ENCODE measurements at places on chromosomes 1 and 21.

- no peak for DNase-seq
These were observed 75.0 kb downstream of the PBX1 start for GRCh38 chr1:164633997-164634396.

DNA sequence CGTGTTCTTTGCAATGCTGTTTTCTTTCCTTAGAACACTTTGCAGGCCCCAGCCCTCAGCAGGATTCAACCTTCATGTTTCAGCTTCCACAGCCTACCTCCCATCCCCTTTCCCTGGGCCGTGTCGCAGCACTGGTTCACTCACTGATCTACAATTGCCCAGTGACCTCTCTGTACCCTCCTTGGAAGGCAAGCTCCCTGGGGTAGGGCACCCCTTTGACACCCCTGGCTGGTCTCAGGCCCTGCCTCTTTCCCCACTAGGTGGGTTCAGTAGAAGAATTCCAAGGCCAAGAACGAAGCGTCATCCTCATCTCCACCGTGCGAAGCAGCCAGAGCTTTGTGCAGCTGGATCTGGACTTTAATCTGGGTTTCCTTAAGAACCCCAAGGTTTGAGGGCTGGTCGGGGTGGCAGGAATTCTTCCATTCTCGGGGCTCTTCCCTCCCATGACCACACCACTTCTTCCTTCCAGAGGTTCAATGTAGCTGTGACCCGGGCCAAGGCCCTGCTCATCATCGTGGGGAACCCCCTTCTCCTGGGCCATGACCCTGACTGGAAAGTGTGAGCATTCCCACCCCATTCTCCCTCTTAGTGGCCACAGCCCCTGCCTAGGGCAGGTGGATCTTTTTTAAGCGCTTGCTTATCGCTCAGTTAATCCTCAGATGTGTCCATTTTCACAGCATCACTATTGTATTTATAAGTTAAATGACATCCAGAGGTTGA, 7.3 kb downstream of the RHOC start:
- no peak for DNase-seq

DNA sequence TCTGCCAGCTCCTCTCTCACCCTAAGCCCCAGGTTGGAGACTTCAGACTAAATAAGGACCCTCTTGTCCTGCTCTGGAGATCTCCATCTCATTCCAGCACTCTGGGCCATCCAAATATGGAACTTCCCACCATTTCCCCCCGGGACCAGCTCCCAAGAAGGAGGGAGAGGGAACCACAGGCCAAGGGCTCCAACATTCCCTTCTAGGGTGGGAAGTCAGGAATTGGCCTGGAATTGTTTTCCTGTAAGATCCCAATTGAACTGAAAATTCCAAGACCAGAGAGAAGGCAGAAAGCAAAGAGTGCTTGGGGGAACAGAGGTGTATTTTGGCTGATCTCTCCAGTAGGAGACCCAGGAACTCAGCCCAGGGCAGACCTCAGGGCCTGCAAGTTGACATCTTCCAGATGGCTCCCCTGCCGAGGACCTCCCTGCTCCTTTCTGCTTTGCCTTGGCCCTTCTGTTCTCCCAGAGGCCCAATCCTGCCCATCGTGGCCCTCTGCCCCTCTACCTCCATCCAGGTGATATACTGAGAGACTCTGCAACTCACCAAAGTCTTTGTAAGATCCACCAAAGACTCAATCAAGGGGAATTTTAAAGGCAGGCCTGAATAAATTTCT, 14.9 kb downstream of the CSRP1 start:
- DNase-seq = no peak

DNA sequence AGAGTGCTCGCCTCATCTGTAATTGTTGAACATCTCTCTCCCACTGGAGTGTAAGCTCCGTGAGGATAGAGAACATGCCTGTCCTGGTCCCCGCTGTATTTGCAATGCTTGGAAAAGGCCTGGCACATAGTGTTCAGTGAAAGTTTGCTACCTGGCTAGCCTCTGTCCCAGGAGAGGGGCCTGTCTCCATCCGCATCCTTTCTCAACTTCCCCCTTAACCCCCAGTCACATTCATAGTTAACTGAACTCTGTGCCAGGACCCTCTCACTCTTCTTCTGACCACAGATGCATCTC, 15.2 kb downstream of the SPOCD1 start:
- DNase-seq = no peak

DNA sequence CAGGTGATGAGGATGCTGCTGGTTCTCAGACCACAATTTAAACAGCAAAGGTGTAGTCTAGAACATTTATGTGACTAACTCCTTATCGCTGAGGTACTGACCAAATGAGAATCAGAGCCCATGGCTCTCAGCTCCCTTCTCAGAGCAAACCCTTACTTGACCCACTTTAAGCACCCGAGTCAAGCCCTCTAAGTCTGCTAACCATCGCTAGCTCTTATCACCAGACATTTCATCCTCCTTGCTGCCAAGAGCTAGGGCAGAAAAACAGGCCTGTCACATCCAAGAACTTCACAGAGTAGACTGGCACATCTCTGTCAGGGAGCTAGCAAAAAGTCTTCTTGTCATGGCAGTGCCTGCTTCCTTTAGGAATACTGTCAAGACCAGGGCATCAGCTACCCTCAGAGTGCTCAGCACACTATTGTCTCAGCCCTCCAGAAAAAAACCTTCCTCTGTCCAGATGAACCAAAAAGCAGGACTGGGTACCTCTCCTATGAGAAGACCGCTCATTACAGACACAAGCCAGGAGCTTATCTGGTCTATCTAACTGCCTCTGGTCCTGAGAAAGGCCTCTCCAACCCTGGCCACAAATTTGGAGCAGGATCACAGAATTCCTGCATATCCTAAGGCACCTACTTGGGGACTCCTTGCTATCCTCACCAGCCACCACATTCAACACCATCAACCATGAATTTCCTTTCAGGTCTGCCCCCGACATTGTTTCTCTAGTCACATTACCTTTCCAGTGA, 26.2 kb downstream of the ERI3 start:
- no peak for DNase-seq

Measured in KBM-7 (cell line).